ENCODE measurements at places on chromosomes 2 and 18.

DNA sequence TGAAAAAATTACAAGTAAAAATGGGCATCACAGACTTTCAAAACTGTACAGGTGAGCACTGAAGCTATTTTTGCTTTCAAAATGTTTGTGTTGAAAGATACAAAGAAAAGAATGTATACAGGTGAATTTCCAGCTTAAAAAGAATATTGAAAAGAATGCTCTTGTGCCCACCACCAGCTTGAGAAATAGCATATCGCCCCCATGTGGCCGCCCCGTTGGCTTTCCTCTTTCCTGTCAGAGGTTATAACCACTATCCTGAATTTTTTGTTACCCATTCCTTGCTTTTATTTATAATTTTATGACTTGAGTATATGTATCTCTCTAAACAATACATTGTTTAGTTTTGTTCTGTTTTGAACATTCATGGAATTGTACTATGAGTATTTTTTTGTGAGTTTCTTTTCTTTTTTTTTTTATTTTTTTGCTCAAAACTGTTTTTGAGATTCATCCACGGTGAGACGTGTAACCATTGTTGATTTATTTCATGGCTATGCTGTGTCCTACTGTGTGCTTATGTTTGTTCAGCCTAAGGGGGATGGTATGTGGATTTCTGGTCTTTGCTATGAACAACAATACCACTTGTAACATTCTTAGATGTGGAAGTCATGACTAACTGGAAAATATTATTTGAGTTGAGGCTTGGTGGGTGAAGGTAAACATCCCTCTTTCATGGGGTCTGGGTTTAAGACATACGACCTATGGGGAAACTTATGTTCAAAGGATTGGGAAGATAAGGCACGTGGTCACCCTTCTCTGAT is 11.6 kb downstream of the TRPM8 start:
- peak; percentile 43 for DNase-seq

- no peak for DNase-seq
These were observed 262.7 kb downstream of the HAUS1 start for GRCh38 chr18:46366751-46367376.

GRCh38 chr2:148495586-148495985 is 149.0 kb upstream of the EPC2 start:
- no peak for DNase-seq

DNA sequence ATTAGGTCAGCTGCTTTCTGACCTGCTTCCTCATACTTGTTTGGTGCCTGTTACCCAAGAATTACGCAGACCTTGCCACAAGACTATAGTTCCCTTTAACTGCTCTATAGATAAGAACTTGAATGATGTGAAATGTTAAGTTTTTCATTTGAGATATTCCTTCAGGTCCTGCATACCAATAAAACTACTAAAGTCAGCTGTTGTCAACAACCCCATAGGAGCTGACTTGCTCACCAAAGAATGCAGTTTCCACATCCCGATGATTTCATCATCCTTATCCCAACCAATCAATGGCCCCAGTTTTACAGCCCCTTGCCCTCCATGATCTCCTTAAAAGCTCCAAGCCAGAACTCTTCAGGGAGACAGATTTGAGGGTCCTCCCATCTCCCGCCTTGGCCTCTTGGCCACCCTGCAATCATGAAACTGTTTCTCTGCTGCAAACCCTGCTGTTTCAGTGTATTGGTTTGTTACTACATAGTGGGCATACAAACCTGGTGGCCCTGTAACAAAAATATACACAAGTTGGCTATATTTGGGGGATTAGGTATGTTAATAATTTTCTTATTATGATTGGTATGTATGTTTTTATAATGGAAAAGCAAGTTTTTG is 396.3 kb upstream of the CHST9 start:
- DNase-seq: no peak

DNA sequence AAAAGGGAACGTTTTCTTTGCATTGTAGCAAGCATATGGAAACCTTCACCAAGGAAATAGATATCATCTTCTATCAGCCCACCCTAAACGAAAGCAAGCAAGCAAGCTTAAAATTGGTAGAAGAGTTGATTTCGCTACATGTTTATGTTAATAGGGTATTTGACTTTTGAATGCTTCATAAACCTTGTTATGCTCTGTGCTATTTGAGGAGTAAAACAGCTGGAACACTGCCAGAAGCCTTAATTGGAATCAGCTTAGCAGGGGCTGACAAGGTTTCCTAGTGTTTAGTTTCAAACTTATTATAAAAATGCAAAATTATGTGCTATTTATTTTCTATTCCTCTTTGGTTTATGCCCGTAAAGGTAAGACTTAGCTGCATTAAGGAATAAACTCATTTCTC is 70.6 kb upstream of the LINC00305 start:
- no peak for DNase-seq

- no peak for DNase-seq
These were observed 1.6 kb upstream of the RIOK3 start for GRCh38 chr18:23451491-23451890.

DNA sequence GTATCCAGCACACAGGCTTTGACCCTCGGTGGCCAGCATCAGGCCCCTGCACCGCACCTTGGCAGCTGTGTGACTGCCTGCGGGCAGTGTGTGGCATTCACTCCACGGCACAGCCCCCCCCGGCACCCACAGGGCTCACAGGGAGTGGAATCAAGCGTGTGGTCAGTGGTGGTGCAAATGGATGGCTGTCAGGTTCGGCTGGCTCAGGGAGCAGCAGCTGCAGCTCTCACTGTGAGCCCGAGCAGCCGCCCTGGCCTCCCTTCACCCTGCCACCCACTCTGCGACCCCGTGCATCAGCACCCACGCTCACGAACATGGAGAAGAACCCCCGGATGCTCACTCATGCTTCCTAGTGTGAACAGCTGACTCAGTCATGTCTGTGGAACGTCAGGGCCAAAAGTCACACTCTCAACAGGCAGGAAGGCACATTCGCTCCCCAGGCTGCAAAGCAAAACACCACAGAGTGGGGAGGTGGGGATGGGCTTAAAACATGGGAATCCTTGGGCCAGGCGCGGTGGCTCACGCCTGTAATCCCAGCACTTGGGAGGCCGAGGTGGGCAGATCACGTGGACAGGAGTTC is 41.5 kb upstream of the GPC1 start:
- DNase-seq: no peak

GRCh38 chr2:147548451-147548850 is 296.4 kb upstream of the ACVR2A start:
- DNase-seq: no peak

- DNase-seq: no peak
These were observed 882.5 kb downstream of the SLC4A3 start for GRCh38 chr2:220509966-220510365.

- no peak for DNase-seq
These were observed 13.8 kb upstream of the ZFP36L2 start for GRCh38 chr2:43239981-43240765.

GRCh38 chr2:27255660-27256059 is 7.2 kb downstream of the SLC30A3 start:
- no peak for DNase-seq

DNA sequence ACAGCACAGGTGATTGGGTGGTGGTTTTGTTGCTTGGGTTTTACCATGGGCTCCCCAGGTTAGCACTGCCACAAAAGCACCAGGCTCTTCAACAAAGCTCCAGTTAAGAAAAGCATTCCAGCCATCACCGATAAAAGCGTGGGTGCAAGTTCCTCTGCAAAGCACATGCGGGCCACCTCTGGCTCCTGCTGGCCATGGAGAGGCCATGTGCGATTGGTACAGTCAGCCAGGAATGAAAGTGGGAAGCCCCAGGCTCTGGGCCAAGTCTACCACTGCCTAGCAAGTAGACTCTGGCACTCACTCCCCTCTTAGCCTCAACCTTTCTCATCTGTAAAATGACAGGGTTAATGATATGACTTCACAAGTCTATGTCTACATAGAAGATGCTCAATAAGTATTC is 36.0 kb downstream of the BCL11A start:
- DNase-seq: no peak

GRCh38 chr2:233250985-233251305 is 528 bp upstream of the ATG16L1 start:
- DNase-seq: no peak

- DNase-seq: no peak
These were observed 194.0 kb downstream of the VWC2L start for GRCh38 chr2:214604861-214605260.

DNA sequence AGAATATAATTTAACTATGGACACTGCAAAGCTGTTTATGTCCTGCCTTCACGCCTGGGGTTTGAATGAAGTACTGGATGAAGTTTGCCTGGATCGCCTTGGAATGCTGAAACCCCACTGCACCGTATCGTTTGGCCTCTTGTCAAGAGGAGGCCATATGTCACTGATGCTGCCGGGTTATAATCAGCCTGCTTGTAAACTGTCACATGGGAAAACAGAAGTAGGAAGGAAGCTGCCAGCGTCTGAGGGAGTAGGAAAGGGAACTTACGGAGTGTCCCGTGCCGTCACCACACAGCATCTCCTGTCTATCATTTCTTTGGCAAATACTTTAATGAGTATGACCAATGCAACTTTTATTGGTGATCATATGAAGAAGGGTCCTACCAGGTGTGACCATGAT is 105.8 kb downstream of the WDR7 start:
- DNase-seq: no peak

DNA sequence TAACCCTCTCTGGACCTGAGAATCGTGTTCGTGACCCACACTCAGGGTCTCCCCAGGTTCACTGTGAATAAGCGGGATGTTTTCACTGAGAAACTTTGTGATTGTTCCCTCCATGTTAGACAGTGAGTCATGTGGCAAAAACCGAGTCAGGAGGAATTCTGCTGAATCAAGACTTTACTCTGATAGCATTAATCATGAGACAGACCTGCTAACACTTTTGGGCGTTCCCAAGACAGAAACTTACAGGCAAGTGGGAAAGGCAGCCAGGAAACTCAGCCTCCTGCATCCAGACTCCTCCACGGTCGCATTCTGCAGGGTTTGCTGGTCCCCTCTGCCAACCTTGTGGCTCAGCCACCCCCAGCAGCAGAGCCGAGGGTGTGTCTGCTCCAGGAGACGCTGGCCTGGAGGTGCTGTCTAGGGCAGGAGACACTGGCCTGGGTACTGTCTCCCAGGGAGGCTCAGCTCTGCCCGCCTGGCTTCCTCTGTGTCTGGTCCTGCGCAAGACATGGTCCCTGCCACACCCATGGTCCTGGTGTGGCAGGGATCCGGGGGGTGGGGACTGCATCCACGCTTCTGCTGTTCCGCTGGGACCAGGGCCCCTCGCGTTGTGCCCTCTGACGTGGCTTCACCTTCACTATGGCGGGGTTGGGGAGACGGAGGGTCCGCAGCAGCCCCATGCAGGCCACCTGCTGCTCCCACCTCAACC is 177.4 kb downstream of the TWIST2 start:
- no peak for DNase-seq

DNA sequence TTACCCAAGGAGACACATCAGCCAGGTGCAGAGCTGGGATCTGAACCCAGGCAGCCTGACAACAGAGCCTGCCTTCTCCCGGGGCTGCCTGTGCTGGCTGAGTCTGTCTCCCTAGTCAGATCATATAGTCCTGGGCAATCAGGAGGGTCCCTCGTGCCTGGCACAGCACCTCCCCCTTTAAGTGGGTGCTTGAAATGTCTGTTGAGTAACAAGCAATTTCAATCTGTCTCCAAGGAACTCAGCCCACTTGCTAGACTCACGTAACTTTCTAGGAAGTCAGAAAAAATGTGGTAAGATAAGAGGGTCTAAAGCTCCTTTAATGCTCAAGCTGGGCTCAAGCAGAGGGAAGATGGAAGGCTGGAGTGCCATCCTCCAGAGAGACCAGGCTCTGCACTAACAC is 51.9 kb downstream of the REEP1 start:
- no peak for DNase-seq

DNA sequence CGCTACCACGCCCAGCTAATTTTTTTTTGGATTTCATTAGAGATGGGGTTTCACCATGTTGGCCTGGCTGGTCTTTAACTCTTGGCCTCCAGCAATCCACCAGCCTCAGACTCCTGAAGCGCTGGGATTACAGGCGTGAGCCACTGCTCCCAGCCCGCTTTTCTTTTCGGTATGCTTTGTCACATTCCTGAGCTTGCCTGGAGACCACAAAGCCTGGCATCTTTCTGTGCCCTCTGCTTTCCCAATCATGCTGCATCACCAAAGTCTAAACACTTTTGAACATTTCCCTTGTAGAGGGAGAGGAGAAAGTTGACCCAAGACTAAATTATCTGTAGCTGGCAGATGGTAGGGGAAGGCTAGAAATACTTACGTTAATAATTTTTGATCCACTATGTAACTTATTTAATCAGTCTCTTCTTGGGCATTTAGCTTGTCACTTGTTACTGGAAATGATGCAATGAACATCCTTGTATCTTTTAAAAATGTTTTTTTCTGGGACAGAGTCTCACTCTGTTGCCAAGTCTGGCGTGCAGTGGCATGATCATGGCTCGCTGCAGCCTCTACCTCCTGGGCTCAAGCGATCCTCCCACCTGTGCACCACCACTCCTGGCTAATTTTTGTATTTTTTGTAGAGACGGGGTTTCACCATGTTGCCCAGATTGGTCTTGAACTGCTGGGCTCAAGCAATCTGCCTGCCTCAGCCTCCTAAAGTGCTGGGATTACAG is 2.7 kb upstream of the NPC1 start:
- DNase-seq: no peak

DNA sequence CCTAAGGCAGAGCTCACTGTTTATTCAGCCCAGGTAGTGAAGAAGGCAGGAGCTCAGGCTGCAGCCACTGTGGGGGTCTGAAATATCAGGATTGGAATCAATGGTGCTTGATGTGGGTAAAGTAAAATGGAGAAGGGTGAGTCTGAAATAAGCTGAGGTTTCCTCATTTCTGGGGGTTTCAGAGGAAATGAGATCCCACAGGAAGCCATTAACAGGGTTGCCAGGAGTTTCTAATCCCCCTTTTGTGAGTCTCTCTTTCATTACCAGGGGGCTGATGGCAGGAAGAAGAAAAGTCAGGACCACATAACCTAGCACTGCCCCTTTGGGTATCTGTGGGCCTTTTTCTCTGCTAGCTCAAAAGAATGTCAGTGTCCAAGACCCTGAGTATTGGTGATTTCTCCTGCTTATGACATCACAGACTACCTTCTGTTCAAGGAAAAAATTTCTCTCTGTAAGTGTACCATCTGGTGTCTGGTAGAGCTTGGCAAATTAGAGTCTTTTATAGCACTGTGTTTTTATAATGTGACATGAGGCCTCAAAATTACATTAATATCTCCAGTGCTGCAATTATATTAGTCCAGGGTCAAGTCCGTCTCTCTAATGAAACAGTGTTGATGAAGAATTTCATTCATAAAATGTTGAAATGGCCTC is 56.0 kb downstream of the LBH start:
- no peak for DNase-seq

DNA sequence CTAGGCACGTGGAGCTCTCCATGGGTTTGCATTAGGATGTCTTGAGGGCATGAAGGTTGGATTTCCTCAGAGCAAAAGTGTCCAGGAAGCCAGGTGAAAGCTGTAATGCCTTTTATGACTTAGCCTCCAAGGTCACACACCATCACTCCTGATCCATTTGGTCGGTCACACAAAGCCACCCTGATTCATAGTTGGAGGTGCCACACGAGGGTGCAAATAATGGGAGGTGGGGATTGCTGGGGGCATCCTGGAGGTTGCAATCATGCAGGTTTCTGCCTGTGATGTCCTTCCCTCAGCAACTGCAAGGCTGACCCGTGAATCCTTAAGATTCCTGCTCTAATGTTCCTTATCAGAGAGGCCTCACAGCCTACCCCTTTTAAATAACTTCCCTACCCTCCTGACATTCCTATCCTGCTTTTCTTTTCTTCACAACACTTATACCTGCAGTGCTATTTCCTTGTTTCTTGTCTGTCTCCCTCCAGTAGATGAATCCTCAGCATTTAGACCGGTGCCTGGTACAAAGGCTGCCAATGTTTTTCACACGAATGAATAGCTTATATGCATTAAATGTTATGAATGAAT is 97.1 kb downstream of the LIPG start:
- no peak for DNase-seq

- DNase-seq: no peak
These were observed 66.9 kb downstream of the STK39 start for GRCh38 chr2:168180483-168180882.

Measured in liver (tissue), 10 donors.